Stimulated activated CD8-positive, alpha-beta memory T cell treated with anti-CD3 and anti-CD28 coated beads, Interleukin-7, amount 100 ng/mL, for 48 hours (primary cell): ENCODE measurements at places on chromosomes 6 and 20.

- DNase-seq: no peak
Observed at GRCh38 chr20:39800548-39800947, 838.4 kb downstream of the DHX35 start.

- no peak for DNase-seq
Observed at GRCh38 chr6:3122823-3123182, 4.3 kb downstream of the BPHL start.

GRCh38 chr6:73382462-73383113, 12.0 kb upstream of the DDX43 start:
- DNase-seq: no peak

DNA sequence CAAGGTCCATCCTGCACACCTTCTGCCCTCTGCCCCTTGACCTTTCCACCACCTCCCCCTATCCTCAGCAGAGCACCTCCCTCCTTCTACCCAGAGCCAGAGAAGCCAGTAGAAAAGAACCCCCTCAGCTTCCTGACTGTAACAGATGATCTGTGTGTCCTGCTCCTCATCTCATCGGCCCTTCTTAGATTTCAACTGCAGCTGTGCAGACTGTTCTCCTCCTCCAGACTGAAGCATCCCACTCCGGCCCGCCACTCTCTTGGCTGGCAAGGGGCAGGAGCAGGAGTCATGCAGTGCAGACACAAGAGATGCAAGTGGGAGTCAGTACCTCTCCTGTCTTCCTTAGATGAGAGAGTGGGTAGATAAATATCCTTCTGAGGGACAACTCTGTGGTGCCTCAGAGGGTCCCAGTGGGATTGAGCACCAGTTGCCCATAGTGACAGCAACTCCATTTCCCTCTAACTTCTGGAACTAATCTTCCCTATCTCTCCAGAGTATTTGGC, 163.5 kb upstream of the MLN start:
- DNase-seq: no peak

DNA sequence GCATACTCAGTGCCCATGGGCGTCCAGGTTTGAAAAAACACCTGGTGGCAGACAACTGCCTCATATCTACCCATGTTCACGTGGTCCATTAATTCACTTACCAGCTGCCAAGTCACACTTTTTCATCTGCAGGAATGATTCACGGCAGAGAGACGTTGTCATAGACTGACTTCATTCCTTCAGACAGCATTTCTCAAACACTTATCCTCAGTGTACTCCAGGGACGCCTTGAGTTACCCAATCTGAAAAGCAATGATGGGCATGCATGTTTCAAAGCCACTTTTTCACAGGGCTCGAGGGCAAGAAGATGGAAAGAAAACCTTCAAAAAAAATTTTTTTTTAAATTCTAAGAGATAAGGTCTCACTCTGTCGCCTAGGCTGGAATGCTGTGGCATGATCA, 6.0 kb downstream of the MMP24OS start:
- DNase-seq: no peak

- no peak for DNase-seq
Observed at GRCh38 chr6:34593701-34594100, 37.6 kb upstream of the SPDEF start.

GRCh38 chr6:114195027-114195365, 147.8 kb downstream of the HS3ST5 start:
- DNase-seq: no peak

- no peak for DNase-seq
Observed at GRCh38 chr6:1724124-1724523, 114.4 kb downstream of the FOXC1 start.

DNA sequence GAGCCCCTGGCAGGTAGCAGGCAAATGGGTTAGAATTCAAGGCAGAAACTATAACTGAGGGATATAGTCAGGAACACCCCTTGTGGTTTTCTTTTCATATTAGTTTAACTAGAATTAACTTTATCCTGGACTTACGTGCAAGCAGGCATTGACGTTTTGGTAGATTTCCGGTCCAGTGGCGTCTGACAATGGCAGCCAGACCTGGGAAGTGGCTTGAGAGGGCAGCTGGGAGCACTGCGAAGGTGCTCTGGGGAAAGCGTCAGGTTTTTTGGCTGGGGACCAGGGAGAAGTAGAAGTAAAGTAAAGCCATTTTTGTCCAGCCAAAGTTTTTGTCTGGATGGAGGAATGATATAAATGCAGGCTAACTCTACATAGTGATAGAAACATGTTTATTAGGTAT, 8.4 kb upstream of the ACSS1 start:
- no peak for DNase-seq

DNA sequence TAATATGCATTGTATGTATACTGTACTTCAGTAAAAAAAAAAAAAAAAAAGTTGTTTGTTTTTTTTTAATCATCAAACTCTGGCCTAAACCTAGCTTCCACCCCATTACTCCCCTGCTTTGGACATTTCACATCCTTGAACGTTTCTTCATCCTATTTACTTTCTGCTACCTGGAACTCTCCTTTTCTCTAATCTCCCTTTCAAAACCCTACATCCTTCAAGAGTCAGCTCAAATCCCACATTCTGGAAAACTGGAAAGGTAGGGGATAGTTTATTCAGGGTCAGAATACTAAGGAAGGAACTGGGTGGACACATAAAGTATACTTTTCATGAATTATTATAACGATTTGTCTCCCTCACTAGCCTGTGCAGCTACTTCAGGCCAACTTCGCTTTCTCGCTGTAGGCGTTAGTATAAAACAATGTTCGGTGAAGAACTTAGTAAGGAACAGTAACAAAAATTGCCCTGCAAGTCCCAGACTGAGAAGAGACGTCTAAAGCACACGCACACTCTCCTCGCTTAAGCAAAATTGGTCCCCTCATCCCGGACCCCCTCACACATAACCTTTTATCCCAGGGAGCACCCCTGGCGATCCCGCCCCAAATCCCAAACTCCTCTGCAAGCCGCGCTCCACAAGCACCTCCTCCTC, 775 bp downstream of the PIGU start:
- DNase-seq: no peak

- DNase-seq: no peak
Observed at GRCh38 chr6:157521362-157522335, 140.7 kb downstream of the ZDHHC14 start.

DNA sequence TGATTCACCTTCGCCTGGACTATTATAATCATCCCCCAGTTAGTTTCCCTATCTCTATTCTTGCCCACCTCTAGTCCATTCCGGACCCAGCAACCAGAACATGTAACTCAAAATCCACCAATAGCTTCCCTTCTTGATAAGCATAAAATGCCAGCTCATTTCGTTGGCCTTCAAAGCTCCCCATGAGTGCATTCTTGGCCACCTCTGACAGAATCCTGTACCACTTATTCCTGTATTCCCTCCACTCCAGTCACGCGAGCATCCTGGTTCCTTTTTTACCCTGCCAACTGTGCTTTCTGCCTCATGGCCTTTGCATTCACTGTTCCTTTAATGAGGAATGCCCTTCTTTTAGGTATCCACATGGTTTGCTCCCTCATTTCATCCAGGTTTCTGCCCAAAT, 36.7 kb downstream of the CYP24A1 start:
- no peak for DNase-seq

DNA sequence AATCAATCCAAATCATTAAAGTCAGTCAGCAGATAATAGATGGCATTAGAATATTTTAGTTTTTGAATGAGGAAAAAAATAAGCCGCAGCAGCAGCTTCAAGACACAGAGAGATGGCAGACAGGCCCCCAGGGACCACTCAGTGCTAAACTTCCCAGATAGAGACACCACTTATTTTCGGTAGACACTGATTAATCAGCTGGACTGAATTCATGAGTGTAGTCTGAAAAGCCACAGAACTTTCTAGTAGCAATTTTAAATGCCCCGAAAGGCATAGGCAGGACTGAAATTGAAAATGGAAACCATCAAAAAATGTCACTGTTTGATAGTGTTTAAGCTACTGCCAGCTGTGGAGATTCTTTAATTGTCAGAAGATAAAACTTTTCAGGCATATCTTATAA, 3.1 kb upstream of the CLDN20 start:
- DNase-seq: no peak

GRCh38 chr6:34556031-34556471, at the start of gene SPDEF:
Gene SPDEF (minus strand): TSS chr6:34556329. CDS start chr6:34544455, 11,874 bp downstream.
- no peak for DNase-seq

DNA sequence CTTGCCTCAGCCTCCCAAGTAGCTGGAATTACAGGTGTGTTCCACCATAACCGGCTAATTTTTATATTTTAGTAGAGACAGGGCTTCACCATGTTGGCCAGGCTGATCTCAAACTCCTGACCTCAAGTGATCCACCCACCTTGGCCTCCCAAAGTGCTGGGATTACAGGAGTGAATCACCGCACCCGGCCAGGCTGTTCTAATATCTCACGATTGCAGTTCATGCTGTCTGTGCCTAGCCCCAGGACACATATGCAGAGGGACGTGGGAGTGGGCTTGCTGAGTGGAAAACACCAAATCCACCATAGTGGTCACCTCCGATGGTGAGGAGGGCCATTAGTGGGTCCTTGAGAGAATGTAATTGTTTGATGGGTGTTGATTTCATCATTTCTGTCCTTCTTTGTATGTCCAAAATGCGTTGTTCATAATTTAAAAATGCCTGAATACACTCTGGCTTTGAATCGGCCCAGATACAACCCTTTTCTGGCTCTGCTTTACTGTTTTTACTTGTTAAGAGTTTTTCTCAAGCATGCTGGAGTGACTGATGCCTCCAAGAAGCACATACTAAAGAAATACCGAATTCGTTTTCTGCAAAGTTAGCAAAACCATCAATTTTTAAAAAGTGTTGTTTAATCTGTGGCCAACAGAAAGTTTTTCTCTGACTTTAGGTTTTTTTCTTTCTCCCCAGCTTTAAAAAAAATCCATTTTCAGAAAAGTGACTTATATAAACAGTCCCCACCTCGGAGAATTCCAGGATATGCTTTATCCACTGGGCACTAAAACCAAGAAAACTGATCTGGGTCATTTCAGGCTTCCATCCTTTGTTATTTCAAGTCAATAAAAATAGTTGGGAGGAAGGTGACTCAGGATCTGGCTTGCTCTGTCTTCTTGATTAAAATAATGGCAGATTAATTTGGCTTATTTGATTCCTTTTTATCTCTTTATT, 18.8 kb upstream of the RALGAPA2 start:
- no peak for DNase-seq

- DNase-seq: no peak
Observed at GRCh38 chr20:32227744-32228688, 20.3 kb downstream of the POFUT1 start.

DNA sequence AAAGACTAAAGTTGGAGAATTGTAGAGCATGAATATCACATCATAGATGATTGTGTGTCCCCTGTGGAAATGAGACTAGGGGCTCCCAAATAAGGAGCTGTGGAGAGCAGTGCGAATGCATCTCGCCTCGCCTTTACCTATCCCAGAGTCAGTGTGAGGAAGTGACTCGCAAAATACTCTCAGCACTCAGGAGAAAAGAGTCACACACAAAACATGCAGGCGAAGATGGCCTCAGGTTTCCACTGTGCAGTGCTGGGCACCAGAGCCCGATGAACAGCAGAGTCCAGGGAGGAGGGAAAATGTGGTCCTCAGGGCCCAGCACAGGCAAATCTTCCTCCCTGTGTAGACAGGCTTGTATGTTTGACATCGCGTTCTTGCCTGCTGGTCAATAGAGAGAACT, 126.5 kb upstream of the AFDN start:
- DNase-seq: no peak

DNA sequence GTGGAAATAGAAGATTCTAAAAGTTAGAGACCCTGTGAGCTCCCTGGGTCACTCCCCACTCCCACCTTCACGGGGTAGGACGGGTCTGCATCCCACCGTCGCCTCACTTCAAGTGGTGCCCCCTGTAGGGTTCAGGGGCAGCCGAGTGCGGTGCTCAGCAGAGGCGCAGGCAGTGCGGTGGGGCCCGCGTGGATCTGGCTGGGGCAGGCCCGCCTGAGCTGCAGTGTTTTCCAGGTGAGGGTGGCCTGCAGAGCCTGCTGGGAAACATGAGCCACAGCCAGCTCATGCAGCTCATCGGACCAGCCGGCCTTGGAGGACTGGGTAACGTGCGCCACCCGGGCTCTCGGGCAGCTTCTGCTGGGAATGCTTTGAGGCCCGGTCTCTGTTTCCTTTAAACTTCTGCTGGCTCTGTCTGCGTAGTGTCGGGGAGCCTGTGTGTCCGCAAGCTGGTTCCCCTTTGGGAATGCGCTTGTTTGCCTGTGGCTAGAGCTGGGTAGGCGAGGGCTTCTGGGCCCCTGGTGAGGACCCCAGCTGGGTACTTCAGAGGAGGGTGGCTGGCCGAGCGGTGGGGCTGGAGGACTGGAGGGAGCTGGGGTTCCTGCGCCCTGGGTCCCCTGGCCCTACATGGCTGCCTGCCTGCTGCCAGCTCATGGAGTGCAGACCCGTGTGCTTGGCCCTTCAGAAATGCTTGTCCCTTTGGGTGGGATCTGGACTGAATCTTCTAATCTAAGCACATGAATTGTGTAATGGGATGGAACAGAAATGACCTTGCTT, 3.8 kb downstream of the ADRM1 start:
- DNase-seq: no peak

GRCh38 chr20:23515250-23515939, 24.5 kb downstream of the CST8 start:
- no peak for DNase-seq

GRCh38 chr6:31797588-31797987, 2.0 kb upstream of the VARS1 start:
- no peak for DNase-seq
